ENCODE measurements at places on chromosomes 2 and 18.
A peak's percentile ranks its signal among the peaks of the same experiment; 100 is the strongest.

DNA sequence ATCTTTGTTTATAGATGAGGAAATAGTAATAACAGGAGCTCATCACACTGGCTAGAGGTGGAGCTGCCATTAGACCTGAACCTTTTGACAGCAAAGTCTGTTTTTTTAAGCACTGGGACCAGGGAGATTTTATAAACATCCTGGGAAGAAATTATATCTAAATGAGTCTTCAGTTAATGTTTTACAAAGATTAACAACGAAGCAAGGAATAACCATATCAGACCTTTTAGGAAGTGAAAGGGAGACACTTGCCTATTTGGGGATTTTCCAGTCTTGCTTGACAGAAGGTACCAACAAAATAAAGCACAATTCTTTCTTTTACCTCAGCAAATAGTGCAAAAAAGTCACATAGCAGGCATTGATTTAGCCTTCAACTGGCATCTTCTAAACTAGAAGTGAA is 777.0 kb downstream of the CPS1 start:
- no peak for DNase-seq

- DNase-seq: no peak
These were observed 18.4 kb upstream of the DSC2 start for GRCh38 chr18:31120594-31120993.

GRCh38 chr18:68480196-68480595 is 234.7 kb downstream of the TMX3 start:
- no peak for DNase-seq

- no peak for DNase-seq
These were observed 7.2 kb downstream of the LIMS1 start for GRCh38 chr2:108541451-108541850.

DNA sequence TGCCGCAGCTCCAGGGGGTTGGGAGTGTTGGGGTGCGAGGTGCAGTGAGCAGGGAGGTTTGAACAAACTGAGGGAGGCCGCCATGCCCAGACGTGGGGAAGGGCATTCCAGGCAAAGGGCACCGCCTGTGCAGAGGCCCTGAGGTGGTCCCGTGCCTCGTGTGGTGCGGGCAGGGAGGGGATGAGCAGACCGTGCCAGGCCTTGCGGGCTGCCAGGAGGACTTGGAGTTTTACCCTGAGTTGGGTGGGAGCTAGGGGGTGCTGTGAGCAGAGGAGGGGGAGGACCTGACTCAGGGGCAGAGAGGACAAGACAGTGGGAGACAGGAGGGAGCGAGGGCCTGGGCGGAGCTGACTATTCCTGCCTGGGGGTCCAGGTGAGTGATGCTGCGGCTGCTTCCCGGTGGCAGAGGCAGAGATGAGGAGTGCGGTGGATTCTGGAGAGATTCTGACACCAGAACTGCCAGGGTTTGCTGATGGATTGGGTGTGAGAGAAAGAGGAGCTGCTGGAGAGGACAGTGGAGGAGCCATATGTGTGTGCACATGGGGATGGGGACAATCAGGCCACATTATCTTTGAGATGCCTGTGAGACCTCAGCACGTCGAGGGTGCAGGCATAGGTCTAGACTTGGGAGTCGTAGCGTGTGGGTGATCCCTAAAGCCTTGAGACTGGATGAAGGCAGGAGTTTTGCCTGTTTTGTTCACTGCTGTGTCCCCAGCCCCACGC is 23.4 kb downstream of the ZAP70 start:
- DNase-seq: no peak

GRCh38 chr2:160054984-160055725 is 7.3 kb downstream of the PLA2R1 start:
- DNase-seq: no peak

- no peak for DNase-seq
These were observed 139.9 kb upstream of the SLC8A1 start for GRCh38 chr2:40591774-40592173.

- DNase-seq: peak; percentile 8
These were observed 274.7 kb upstream of the SIX2 start for GRCh38 chr2:45283764-45284620.

- DNase-seq: no peak
These were observed 871.8 kb downstream of the SLC4A3 start for GRCh38 chr2:220499225-220499624.

DNA sequence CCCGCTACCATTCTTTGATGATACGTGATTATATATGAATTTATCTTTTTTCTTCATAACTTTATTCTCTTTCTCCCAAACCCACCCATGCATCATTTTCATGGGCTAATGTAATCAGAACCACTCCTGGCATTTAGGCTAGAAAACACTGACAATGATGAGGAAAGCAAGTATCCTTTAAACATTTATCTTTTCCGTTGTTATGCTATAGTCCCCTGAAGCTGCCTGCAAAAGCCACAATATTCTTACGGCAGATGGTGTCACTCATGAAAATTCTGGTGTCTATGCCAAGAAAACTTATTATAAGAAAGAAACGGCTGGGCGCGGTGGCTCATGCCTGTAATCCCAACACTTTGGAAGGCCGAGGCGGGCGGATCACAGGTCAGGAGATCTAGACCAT is 221.8 kb upstream of the CTAGE1 start:
- DNase-seq: no peak
